Thoracic aorta (tissue), 2 donors: ENCODE measurements at places on chromosomes 2 and 18.
A peak's percentile ranks its signal among the peaks of the same experiment; 100 is the strongest.

GRCh38 chr2:55268288-55268906, 634 bp downstream of the MTIF2 start:
- DNase-seq, result no peak
- H3K27ac ChIP-seq, result peak overlapping the region; percentile 81
- H3K4me3 ChIP-seq, result peak overlapping the region; percentile 81
- H3K4me1 ChIP-seq, result peaks cover 4% of the 10 kb centered on the region
- H3K27me3 ChIP-seq, result no peaks in the 10 kb centered on the region

DNA sequence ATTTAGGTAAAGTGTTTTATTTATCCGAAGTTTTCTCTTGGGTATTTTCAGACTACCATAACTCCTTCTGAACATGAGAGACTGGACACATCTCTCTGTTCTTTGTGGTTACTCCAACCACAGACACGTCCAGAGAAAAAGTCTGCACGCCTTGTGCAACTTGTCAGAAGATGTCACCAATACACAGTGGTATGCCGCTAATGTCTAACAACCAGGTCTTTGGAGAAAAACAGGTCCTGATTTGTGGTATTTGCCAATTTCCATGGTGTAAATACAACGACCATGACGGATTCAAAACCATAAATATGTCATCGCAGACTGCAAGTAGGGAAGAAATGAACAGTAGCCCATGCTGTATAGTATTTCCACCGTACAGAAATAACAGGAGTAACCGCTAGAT, 620.6 kb upstream of the ID2 start:
- peaks cover 11% of the 10 kb centered on the region for H3K4me1 ChIP-seq
- H3K27me3 ChIP-seq, result no peaks in the 10 kb centered on the region
- H3K27ac ChIP-seq, result no peak overlapping the region
- DNase-seq, result no peak

GRCh38 chr2:71291398-71291797, 40.2 kb upstream of the ZNF638 start:
- no peak overlapping the region for H3K27ac ChIP-seq
- H3K27me3 ChIP-seq, result no peaks in the 10 kb centered on the region
- no peaks in the 10 kb centered on the region for H3K36me3 ChIP-seq
- no peak for DNase-seq

- no peak overlapping the region for H3K4me3 ChIP-seq
- peaks cover 7% of the 10 kb centered on the region for H3K4me1 ChIP-seq
- H3K27me3 ChIP-seq, result no peaks in the 10 kb centered on the region
- no peak overlapping the region for H3K27ac ChIP-seq
- H3K36me3 ChIP-seq, result no peaks in the 10 kb centered on the region
These were observed 127.5 kb upstream of the MMADHC start for GRCh38 chr2:149715005-149715592.

DNA sequence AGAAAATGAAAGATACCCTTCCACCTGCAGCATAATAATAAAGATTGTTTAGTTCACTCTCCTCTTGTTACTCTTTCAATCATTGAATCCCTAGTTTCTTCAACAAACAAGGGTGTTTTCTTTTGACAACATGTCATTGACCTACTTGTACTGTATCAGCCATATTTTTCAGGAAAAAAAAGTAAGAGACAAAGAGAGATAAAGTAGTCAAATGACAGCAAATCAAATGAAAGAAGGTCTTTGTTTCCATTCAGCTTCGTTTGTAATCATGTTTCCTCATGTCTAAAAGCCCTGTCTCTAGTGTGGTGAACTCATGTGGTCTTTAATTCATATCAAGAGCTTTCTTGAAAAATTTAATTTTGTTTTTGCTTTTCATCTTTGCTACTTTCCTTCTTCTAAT, 557.8 kb upstream of the LRATD1 start:
- H3K4me3 ChIP-seq, result no peak overlapping the region
- H3K27me3 ChIP-seq, result no peaks in the 10 kb centered on the region
- no peaks in the 10 kb centered on the region for H3K36me3 ChIP-seq
- no peaks in the 10 kb centered on the region for H3K4me1 ChIP-seq

GRCh38 chr2:199509403-199509802, 51.7 kb upstream of the SATB2 start:
- no peak for DNase-seq
- H3K4me1 ChIP-seq, result no peaks in the 10 kb centered on the region

DNA sequence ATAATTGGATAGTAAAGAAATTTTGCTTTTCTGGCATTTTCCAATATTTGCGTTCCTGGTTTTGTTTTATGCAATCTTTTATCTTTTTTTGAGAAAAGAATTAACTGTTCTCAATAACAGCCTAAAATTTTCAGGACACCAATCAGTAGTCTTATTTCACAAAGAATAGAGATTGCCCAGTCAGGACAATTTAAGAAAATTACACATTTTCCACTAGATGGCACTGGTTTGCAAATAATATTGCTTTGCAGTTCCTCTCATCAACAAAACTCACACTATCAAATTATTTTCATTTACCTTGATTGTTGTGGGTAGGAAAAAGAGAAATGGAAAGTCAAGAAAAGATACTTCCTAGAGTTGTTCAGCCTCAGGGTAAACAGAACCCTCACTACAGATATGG, 2.4 kb upstream of the RBM45 start:
- no peaks in the 10 kb centered on the region for H3K27me3 ChIP-seq
- no peaks in the 10 kb centered on the region for H3K4me1 ChIP-seq
- H3K4me3 ChIP-seq, result no peak overlapping the region
- DNase-seq, result no peak
- H3K27ac ChIP-seq, result no peak overlapping the region

DNA sequence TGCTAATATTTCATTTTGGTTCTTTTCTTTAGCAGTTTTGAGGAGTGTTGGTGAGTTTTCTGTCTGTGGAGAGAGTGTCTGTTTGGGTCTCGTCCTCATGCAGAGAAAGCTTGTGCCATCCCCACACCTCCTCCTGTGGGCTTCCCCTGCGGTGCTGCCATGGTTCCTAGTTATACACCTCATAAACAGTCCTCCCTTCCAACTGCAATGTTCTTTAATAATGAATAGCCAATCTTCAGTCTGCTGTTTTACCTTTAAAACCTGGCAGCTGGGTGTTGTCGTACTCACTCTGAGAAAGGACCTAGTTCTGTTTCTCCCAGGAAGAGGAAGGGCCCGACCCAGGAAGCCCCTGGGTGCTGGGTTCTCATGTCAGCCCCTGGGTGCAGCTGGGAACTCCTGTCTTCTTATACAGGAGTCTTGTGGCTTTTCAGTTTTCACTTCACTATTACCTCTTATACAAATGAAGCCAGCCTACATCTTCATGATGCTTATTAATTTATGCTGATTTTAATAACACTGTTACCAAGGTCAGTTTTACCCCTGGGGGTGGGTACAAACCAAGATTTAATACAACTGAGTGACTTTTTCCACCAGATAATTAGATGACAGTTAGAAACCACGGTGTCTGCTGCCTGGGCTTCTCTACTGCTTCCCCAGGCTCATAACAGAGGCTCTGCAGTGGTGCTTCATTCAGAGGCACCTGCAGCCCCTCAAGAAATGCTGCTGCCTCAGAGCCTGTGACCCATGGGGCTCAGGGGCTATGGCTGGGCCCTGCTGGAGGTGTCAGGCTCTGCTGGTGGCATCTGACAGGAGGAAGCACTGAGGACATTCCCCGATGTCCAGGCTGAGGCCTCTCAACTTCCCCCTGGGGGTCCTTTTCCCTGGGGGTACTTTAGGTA, 59.1 kb downstream of the COA5 start:
- DNase-seq, result no peak
- no peak overlapping the region for H3K4me3 ChIP-seq
- peaks cover 36% of the 10 kb centered on the region for H3K36me3 ChIP-seq

DNA sequence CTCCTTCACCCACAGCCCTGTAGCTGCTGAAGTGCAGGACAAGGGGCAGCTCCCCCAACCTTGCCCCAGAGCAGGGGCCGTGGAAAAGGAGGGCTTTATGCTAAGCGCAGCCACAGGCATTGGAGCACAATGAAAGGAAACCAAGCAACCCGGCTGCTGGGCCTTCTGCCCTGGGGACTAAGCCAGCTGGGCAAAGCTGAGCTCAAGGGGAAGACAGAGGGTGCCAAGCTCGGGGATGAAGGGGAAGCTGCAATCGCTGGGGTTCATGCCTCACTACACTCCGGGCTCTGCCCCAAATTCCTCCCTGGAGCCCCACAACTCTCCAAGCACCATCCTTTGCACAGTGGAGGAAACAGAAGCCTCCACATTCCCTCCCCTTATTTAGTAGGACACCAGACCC, 12.4 kb downstream of the SFXN5 start:
- DNase-seq, result no peak
- peaks cover 10% of the 10 kb centered on the region for H3K4me1 ChIP-seq
- no peak overlapping the region for H3K4me3 ChIP-seq
- H3K36me3 ChIP-seq, result peaks cover 18% of the 10 kb centered on the region
- H3K27ac ChIP-seq, result no peak overlapping the region
- no peaks in the 10 kb centered on the region for H3K27me3 ChIP-seq
